ENCODE measurements at places on chromosomes 1 and 21.

DNA sequence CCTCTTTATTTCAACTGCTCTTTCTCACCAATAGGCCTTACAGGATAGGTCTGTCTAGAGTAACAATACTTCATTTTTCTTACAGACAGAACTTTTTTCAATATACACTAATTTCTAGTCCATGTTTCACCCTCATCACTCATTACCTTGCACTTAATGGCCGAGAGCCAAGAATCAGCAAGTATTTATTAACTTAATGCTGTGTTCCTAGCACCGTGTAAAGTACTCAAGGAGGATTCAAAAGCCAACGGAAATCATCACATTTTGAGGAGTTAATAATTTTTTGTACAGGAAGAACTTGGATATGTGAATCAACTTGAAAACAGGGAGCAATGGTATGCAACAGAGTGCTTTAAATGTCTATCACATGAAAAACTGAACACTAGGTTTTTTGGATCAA is 102.0 kb downstream of the PTPN14 start:
- no peak for DNase-seq

- DNase-seq, result no peak
These were observed 39.9 kb downstream of the RGL1 start for GRCh38 chr1:183844806-183845205.

DNA sequence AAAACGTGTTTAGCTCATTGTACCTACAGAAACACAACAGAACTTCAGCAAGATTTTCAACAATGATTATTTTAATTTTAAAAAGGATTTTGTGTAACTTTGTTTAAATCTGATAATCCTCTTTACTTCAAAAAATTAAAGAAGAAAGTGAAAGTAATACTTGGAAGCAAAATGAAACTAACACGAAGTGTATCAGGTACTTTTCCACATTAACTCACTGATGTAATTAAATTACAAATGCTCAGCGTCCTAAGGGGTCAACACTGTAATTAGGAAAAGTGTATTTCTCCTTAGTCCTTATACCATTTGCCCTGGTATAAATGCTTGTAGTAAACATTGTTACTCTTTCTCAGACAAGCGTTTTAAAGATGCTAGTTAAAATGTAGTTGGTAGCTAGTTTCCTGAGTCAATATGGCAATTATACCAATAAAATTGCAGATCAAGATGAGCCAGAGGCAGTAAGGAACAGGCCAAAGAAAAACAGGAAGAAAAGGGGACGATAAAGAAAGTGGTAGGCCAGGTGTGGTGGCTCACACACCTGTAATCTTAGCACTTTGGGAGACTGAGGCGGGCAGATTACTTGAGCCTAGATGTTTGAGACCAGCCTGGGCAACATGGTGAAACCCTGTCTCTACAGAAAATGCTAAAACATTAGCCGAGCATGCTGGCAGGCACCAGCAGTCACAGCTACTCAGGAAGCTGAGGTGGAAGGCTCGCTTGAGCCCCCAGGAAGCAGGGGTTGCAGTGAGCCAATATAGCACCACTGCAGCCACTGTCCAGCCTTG is 553.0 kb downstream of the SMYD3 start:
- no peak for DNase-seq

DNA sequence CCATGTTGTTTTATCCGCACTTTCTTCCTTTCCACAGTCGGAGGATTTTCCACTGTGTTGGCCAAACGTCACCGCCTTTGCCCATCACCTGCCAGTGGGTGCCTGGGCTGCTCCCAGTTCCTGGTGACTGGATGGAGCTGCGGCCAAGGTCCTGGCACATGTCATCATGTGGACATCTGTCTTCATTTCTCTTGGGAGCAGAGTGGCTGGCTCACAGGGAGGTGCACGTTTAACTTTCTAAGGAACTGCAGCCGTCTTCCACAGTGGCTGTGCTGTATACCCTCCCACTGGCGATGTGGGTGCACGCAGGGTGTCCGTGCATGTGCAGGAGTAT is 19.5 kb upstream of the RNF223 start:
- DNase-seq, result no peak

- DNase-seq, result no peak
These were observed 21.6 kb upstream of the DPYD start for GRCh38 chr1:97942161-97943123.

DNA sequence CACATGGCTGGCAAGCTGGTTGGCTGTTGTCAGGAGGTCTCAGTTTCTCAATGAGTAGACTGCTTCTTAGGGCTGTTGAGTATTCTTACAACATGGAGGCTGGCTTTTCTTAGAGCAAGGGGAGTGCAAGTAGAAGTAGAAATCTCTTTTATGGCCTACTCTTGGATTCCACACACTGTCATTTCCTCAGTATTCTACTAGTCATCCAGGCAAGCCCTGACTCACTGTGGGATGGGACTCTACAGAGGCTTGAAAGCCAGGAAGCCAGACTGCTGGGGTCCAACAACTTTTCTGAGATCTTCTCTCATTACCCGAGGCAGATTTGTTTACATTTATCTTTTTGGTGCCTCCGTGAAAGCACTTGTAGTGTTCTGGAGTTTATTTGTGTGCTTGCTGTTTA is 196.2 kb upstream of the APP start:
- DNase-seq, result no peak

- DNase-seq, result no peak
These were observed 91.1 kb upstream of the UBE2U start for GRCh38 chr1:64112281-64112680.

DNA sequence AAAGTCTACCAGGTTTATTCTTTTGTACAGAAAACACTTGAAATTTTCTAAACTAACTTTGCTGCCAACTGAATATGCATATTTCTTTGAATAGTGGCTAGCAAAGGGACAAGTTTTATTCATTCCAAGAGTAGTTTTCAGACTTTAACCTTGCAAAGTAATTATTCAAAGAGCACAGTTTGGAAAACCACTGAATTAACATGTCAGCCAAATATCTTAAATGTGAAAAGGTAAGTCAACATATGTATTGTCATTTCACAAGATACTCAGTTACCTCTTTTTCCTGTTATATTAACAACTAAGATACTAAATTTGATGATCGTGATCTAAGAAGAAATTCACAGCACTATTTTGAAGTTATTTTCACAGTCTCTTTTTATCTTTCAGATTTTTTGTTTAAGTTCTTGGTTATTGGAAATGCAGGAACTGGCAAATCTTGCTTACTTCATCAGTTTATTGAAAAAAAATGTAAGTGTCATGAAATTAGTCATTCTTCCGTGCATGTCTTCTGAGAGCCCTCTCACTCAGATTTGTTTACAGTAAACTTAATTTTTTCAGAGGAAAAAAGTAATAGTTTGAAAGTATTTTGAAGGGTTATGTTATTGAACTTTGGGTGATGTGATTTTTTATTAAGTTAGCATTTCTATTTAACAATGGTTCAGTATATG is 15.3 kb downstream of the RAB4A start:
- DNase-seq, result no peak

- DNase-seq, result peak; percentile 6
These were observed 124.6 kb upstream of the ZNF648 start for GRCh38 chr1:182185842-182186756.

DNA sequence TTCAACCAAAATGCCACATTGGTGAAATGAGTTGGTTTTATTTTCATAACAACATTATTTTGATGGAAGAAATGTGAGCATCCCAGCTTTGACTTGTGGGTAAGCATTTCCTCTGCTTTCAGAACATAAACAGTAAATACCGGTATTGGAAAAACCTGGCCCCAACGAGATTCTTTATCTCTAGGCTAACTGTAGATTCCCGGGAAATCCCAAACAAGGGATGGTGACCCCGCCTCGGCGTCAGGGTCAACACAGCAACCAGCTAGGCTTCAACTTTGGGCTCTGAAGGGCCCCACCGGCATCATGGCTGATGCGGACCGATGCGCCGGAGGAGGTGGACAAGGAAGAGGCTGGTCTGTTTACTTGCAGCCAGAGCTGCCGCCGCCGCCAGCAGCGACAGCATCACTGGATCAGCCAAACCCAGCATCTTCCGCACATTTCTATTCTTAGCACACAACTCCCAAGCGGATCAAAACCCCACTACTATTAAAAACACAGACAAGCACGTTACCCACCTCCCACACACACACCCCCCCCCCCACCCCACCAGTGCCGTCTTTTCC is 1.1 kb downstream of the AKT3 start:
- no peak for DNase-seq

GRCh38 chr1:226325178-226325577 is 16.2 kb upstream of the LIN9 start:
- DNase-seq, result no peak

- DNase-seq, result no peak
These were observed 5.6 kb upstream of the LACTBL1 start for GRCh38 chr1:22978299-22978698.

DNA sequence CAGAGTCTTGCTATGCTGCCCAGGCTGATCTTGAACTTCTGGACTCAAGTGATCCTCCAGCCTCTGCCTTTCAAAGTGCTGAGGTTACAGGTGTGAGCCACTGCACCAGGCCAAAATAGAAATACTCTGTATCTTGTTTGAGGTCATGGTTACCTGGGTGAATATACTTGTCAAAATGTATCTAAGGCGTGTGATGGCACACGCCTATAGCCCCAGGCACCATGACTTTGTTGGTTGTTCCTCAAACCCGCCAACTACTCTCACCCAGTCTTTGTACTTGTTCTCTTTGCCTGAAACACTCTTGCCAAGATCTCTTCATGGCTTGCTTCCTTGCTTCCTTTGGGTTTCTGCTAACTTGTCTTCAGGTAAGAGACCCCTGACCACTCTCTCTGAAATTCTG is 38.0 kb upstream of the RGS5 start:
- no peak for DNase-seq
